Tibial nerve (tissue), 4 donors: ENCODE measurements at places on chromosomes 12 and 14.
A peak's percentile ranks its signal among the peaks of the same experiment; 100 is the strongest.

- H3K4me3 ChIP-seq, result no peak overlapping the region
- no peaks in the 10 kb centered on the region for H3K4me1 ChIP-seq
- DNase-seq, result no peak
- H3K36me3 ChIP-seq, result no peaks in the 10 kb centered on the region
Observed at GRCh38 chr12:30814295-30814655, 59.5 kb upstream of the CAPRIN2 start.

GRCh38 chr14:103209054-103209453 lies 85.8 kb downstream of the TNFAIP2 start:
- no peaks in the 10 kb centered on the region for H3K4me1 ChIP-seq
- peak overlapping the region; percentile 84 for H3K27ac ChIP-seq
- no peak overlapping the region for H3K4me3 ChIP-seq
- peaks cover 25% of the 10 kb centered on the region for H3K27me3 ChIP-seq

DNA sequence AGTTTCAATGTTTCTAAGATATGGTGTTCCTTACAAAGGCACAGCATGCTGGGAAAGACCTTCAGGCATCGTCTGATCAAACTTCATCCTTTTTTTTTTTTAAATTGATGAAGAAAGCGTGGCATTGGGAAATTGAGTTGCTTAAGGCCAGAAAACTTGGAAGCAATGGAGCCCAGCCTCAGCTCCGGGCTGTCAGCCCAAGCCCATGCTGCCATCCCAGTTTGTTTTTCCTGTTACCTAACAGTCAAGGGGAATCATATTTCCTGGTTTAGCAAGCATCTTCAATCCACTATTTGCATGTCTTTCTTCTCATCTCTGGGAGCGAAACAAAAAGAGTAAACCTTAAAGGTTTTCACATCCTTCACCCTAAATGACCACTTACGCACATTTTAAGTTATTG lies 200.2 kb downstream of the CHST11 start:
- H3K36me3 ChIP-seq, result no peaks in the 10 kb centered on the region
- H3K4me3 ChIP-seq, result no peak overlapping the region
- no peaks in the 10 kb centered on the region for H3K27me3 ChIP-seq
- no peak for DNase-seq
- H3K27ac ChIP-seq, result no peak overlapping the region
- H3K4me1 ChIP-seq, result no peaks in the 10 kb centered on the region

- no peak overlapping the region for H3K27ac ChIP-seq
- no peak for DNase-seq
- no peaks in the 10 kb centered on the region for H3K36me3 ChIP-seq
- H3K27me3 ChIP-seq, result no peaks in the 10 kb centered on the region
- no peaks in the 10 kb centered on the region for H3K4me1 ChIP-seq
Observed at GRCh38 chr12:79174626-79175025, 310.1 kb downstream of the SYT1 start.

GRCh38 chr12:124464062-124464461 lies 103.3 kb downstream of the NCOR2 start:
- peak overlapping the region; percentile 26 for H3K27ac ChIP-seq
- DNase-seq, result no peak
- H3K36me3 ChIP-seq, result peaks cover 79% of the 10 kb centered on the region
- no peaks in the 10 kb centered on the region for H3K4me1 ChIP-seq

- no peaks in the 10 kb centered on the region for H3K36me3 ChIP-seq
- no peak overlapping the region for H3K27ac ChIP-seq
- DNase-seq, result no peak
- H3K4me3 ChIP-seq, result no peak overlapping the region
- no peaks in the 10 kb centered on the region for H3K4me1 ChIP-seq
Observed at GRCh38 chr12:64893961-64894360, 69.5 kb downstream of the TBC1D30 start.

GRCh38 chr12:6492838-6493496 lies at the start of gene MRPL51:
Gene MRPL51 (minus strand): TSS chr12:6493262. CDS start chr12:6493136, 126 bp downstream.
- H3K4me1 ChIP-seq, result peaks cover 26% of the 10 kb centered on the region
- DNase-seq, result peak; percentile 91
- peak within 1 kb of the TSS; percentile 96 for H3K27ac ChIP-seq

GRCh38 chr14:106026026-106026425 lies 499.6 kb downstream of the TMEM121 start:
- H3K4me3 ChIP-seq, result no peak overlapping the region
- no peaks in the 10 kb centered on the region for H3K36me3 ChIP-seq
- no peak overlapping the region for H3K27ac ChIP-seq

DNA sequence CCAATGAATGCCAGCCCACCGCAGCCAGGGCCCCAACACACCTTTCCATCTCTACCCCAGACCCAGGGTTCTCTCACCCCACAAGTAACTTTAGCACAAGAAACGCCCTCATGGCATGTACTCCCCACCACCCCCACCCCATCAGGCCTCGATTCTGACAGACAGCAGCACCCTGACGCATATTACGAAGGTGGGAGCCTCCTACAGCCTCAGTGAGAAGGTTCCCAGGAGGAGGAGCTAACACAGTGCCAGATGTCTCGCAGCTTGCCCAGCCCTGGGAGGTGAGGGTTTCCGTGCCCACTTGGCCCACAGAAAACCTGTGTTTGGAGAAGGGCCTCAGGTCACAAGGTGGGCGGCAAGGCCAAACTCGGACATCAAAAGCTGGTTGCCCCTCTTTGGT lies 32.4 kb downstream of the CCDC88C start:
- no peaks in the 10 kb centered on the region for H3K36me3 ChIP-seq
- H3K27ac ChIP-seq, result no peak overlapping the region
- no peak for DNase-seq
- no peaks in the 10 kb centered on the region for H3K27me3 ChIP-seq

- H3K27ac ChIP-seq, result no peak overlapping the region
- no peaks in the 10 kb centered on the region for H3K27me3 ChIP-seq
- DNase-seq, result no peak
- H3K4me1 ChIP-seq, result no peaks in the 10 kb centered on the region
Observed at GRCh38 chr12:15253990-15254389, 32.8 kb upstream of the RERG start.

- no peaks in the 10 kb centered on the region for H3K4me1 ChIP-seq
- no peak overlapping the region for H3K27ac ChIP-seq
- no peak for DNase-seq
- no peaks in the 10 kb centered on the region for H3K27me3 ChIP-seq
- H3K36me3 ChIP-seq, result no peaks in the 10 kb centered on the region
Observed at GRCh38 chr12:94312378-94312777, 147.3 kb downstream of the CEP83 start.

DNA sequence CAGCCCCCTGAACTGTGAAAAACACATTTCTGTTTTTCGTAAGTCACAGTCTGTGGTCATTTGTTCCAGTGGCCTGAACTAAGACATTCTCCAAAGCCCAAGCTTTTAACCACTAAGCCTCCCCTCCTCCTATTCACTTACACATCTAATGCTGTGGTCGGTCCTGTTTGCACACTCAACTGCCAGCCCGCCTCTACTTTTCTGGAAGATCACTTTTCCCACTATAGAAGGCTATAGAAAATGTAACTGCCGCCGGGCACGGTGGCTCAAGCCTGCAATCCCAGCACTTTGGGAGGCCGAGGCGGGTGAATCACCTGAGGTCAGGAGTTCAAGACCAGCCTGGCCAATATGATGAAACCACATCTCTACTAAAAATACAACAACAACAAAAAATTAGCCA lies 524.7 kb upstream of the TMEM132C start:
- no peak for DNase-seq
- no peaks in the 10 kb centered on the region for H3K27me3 ChIP-seq
- H3K36me3 ChIP-seq, result no peaks in the 10 kb centered on the region
- H3K4me1 ChIP-seq, result no peaks in the 10 kb centered on the region
- H3K27ac ChIP-seq, result no peak overlapping the region
